ENCODE measurements at places on chromosomes 12 and 14.

DNA sequence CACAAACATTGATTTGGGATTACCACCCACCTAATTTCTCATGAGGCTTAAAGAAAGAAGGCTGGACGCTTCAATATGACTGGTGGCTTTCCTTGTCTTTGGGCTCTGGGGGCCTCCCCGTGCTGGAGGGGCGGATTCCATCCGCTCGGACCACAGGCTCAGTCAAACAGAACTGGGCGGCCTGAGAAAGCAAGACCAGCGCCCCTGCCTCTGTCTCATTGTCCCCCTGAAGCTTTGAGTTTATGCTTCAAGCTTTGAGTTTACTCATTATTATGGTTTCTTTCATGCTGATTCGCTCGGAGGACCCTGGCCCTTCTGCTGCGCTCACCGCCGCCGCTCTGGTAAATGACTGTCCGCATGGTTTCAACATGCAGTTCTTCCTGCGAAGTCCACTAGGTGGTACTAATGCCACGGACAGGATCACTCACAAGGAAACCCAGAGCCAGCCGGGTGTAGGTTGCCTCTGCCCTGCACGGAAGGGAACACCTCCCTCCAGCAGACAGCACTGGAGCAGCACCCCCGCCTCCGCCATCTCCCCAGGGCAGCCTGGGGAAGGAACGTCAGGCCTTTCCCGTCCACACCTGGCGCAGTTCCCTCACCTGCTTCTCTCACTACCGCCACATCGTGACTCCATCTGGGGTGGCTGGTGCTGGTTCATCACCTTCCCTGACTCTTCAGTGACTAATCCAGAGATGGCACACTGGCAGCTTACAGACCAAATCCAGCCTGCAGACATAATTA lies 13.2 kb upstream of the TIGAR start:
- peak; percentile 91 for DNase-seq

DNA sequence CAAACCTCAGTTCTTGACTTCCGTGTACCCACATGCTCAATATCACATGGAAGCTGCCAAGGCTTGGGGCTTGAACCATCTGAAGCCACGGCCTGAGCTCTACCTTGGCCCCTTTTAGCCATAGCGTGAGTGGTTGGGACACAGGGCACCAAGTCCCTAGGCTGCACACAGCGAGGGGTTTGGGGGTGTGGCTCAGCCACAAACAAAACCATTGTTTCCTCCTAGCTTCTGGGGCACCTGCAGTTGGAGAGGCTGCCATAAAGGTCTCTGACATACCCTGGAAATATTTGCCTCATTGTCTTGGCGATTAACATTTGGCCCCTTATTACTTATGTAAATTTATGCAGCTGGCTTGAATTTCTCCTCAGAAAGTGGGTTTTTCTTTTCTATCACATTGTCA lies 628.6 kb downstream of the NRXN3 start:
- DNase-seq: no peak

GRCh38 chr12:131452444-131452860 lies 258.4 kb upstream of the SFSWAP start:
- peak; percentile 59 for DNase-seq

GRCh38 chr12:10030446-10030845 lies at the start of gene CLEC9A:
TSS of gene CLEC9A (plus strand) at chr12:10030682. CDS start at chr12:10052688, 22,006 bp downstream.
- DNase-seq: no peak

GRCh38 chr12:55957106-55957859 lies 8.6 kb downstream of the PMEL start:
- no peak for DNase-seq

- DNase-seq: no peak
Measured at GRCh38 chr12:123254853-123255446, 16.7 kb downstream of the CDK2AP1 start.

DNA sequence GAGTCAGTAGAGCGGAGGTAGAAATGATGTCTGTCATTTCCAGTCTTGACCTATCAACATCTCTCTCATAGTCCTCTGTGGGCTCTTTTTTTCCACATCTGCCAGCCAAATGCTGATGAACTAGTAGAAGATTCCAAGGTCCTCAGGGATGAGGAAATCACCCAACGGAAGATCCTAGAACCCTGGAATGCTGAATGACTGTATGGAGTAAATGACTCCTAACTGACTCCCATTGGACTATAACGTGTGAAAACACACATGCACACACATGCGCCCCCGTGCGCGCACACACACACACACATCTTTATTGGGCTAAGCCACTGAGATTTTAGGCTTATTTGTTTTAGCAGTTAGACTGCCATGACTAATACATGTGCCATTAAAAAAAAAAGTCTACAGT lies 159.2 kb downstream of the MYRFL start:
- no peak for DNase-seq

- DNase-seq: no peak
Measured at GRCh38 chr14:60652674-60653651, 3.7 kb upstream of the SIX1 start.

- DNase-seq: no peak
Measured at GRCh38 chr12:84660139-84660538, 252.5 kb downstream of the SLC6A15 start.

- peak; percentile 71 for DNase-seq
Measured at GRCh38 chr12:95083938-95084337, 10.5 kb upstream of the NR2C1 start.

DNA sequence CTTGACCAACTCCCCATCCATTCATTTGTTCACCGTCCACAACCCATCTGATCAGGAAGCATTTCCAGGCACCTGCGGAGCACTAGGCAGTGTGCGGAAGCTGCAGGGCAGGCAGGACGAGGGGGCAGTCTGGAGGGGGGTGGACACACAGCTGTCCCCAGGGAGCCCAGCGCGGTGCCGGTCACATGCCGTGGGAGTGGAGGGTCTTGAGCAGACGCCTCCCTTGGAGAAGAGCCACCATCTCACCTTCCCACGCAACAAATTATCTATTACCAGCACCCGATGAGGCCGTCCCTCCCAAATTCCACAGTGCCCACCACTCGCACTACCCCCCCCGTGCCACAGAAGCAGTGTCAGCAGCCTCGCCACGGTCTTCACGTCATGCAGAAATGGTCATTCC lies 10.8 kb downstream of the DLK1 start:
- DNase-seq: no peak

- DNase-seq: peak; percentile 32
Measured at GRCh38 chr14:77498120-77498979, at the start of gene ISM2. TSS of gene ISM2 (minus strand) at chr14:77498816. CDS start at chr14:77498793, 23 bp downstream.

Measured in ACHN (cell line).